Esophagus squamous epithelium (tissue), 5 donors: ENCODE measurements at places on chromosomes 5 and 9. TPM values are rescaled to one million over a fixed set of nuclear protein-coding genes. Genes with fewer than 3 reads are reported as not detected.

Gene ANKRD34B
- total RNA-seq, result not detected

Gene OTP
- not detected for total RNA-seq

Gene FAM174A
- 36.3 TPM for total RNA-seq

Gene ORM2
- not detected for total RNA-seq

Gene TMC1
- total RNA-seq, result 1.1 TPM

Gene ADAMTS2
- total RNA-seq, result 1.3 TPM

Gene STKLD1
- not detected for total RNA-seq

Gene CCDC192
- total RNA-seq, result not detected

Gene GPR151
- total RNA-seq, result not detected

- H3K36me3 ChIP-seq, result no peaks in the 10 kb centered on the region
- peaks cover 4% of the 10 kb centered on the region for H3K4me1 ChIP-seq
- H3K4me3 ChIP-seq, result no peak overlapping the region
Observed at GRCh38 chr5:142210864-142211412, 102.4 kb downstream of the NDFIP1 start.

DNA sequence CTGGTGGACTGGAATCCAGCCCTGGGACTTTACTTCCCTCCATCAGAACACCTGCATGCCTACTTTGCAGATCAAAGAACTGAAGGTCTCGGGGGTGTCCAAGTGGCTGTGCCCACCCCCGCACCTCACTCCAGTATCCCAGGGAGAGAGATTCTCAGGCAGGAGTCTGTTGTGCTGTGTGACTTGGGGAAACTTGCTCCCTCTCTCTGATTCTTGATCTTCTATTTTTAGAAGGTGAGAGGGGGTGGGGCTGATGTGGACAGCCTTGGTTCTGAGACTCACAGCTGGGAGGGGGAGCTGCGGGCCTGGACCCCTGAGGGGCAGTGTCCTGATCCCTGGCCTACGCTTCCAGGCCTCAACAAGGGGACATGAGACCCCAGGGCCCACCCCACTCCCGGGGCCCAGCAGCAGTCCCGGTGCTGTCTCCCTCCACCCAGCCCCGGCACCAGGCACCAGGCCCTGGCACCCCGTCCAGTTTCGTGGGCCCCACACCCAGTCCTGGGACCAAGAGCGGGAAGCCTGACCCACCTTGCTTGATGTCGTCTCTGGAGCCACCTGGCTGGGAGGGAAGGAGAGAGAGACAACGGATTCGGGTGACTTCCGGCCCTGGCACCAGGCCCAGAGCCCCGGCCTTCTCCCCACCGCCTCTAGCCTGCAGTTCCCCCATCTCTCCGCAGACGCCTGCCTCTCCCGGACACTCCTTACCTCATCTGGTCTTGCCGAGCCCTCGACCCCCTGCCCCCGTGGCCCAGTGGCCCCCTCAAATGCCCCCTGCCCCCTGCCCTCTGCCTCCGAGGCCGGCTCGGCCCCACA, 74.0 kb upstream of the SPTLC1 start:
- no peak overlapping the region for H3K27ac ChIP-seq
- DNase-seq, result no peak
- no peak overlapping the region for H3K4me3 ChIP-seq
- no peaks in the 10 kb centered on the region for H3K36me3 ChIP-seq
- no peaks in the 10 kb centered on the region for H3K4me1 ChIP-seq

DNA sequence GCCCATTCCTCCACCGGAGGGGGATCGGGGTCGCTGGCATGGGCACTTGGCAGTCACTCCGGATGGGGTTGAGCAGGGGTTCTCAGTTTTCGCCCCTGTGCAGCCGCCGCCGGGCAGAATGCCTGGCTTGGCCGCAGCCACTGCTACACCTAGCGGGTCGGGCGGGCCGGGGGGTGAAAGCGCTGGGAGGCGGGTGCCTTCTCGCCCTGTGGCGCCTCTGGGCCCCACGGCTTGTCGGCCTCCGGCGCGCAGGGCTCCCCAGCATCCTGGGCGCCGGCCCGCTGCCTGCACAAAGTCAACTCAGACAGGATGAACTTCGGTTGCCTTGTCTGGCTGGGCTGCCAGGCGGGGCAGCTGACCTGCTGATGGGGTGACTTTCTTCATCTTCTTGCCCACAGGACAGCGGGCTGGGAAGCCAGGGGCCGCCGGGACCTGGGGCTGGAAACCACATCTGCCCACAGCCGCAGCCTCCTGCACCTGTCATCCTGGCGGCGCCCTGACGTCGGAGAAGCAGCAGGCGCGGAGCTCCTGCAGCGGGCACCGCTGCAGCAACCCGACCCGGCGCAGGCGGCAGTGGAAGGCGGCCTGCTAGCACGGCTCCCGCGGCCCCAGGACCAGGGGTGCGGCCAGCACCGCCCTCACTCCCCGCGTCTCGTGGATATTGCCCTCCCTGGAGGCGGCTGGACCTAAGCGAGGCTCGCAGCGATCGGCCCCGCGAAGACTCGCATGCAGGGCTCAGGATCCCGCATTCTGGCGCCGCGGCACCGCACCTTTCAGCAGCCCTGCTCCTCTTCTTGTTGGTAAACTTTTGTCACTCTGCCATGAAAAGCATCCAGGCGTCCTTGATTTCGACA, 1.3 kb upstream of the ANKRD18A start:
- peaks cover 34% of the 10 kb centered on the region for H3K4me1 ChIP-seq
- peak overlapping the region; percentile 59 for H3K4me3 ChIP-seq
- H3K36me3 ChIP-seq, result no peaks in the 10 kb centered on the region
- no peak overlapping the region for H3K27ac ChIP-seq

DNA sequence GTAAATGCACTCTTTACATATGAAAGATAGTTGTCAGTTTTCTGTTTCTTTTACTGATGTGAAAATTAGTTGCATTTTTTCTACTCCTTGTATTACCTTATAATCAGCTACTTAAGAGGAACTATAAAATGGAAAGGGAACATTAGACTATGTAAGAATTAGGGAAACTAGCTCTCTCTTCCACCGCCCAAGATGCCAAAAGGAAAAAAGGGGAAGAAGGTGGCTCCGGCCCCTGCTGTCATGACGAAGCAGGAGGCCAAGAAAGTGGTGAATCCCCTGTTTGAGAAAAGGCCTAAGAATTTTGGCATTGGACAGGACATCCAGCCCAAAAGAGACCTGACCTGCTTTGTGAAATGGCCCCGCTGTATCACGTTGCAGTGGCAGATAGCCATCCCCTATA, 15.2 kb upstream of the HOMER1 start:
- no peak for DNase-seq
- no peak overlapping the region for H3K4me3 ChIP-seq
- no peak overlapping the region for H3K27ac ChIP-seq
- no peaks in the 10 kb centered on the region for H3K4me1 ChIP-seq

- peaks cover 100% of the 10 kb centered on the region for H3K27me3 ChIP-seq
- DNase-seq, result no peak
- H3K4me3 ChIP-seq, result no peak overlapping the region
Observed at GRCh38 chr5:154485096-154485491, 7.1 kb upstream of the HAND1 start.

DNA sequence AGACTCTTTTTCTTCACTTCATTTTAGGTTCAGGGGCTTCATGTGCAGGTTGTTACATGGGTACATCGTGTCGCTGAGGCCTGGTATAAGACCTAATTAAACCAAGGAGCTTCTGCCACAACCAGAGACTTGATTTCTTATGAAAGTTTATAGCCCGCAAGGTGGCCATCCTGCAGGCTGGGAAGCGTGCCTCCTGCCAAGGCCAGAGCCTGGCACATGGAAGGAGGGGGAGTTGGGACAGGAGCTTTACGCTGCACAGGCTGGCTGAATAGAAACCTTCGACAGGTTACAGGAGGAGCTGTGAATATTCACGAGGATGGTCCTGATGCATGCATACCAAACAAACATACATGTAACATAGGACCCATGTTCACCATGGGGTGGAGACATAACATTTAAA, 50.1 kb upstream of the SIMC1 start:
- no peak for DNase-seq
- no peaks in the 10 kb centered on the region for H3K27me3 ChIP-seq
- H3K4me1 ChIP-seq, result no peaks in the 10 kb centered on the region
- no peaks in the 10 kb centered on the region for H3K36me3 ChIP-seq

- H3K4me3 ChIP-seq, result no peak overlapping the region
- no peak for DNase-seq
- no peaks in the 10 kb centered on the region for H3K27me3 ChIP-seq
- H3K4me1 ChIP-seq, result peaks cover 34% of the 10 kb centered on the region
- H3K27ac ChIP-seq, result peak overlapping the region; percentile 77
Observed at GRCh38 chr9:33131790-33132772, 35.1 kb downstream of the B4GALT1 start.

DNA sequence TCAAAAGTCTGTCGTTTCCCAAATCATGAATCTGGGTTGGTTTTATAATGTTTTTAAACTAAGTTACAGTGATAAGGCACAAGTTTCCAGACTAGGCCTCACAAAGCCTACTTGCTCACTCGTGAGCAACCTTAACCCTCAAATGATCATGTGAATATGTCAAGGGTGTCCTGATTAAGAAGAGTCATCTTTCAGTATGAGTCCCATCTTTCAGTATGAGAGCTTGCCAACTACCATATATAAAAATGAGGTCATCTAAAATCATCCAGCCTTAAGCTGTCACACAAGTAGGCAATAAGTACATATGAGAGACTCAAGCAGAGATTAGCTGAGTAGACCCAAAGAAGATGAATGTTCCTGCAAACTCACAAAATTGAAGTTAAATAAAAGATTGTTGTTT, 668.4 kb upstream of the FAM174A start:
- no peak for DNase-seq
- H3K27me3 ChIP-seq, result no peaks in the 10 kb centered on the region
- no peak overlapping the region for H3K4me3 ChIP-seq
- H3K36me3 ChIP-seq, result no peaks in the 10 kb centered on the region
- no peak overlapping the region for H3K27ac ChIP-seq
- H3K4me1 ChIP-seq, result no peaks in the 10 kb centered on the region

GRCh38 chr9:103942200-103942599, 151.9 kb upstream of the SMC2 start:
- H3K27me3 ChIP-seq, result no peaks in the 10 kb centered on the region
- no peaks in the 10 kb centered on the region for H3K36me3 ChIP-seq
- no peak overlapping the region for H3K27ac ChIP-seq
- DNase-seq, result no peak

GRCh38 chr5:87404359-87404758, 8.4 kb downstream of the CCNH start:
- no peak overlapping the region for H3K4me3 ChIP-seq
- peaks cover 25% of the 10 kb centered on the region for H3K36me3 ChIP-seq
- H3K27me3 ChIP-seq, result no peaks in the 10 kb centered on the region
- DNase-seq, result no peak

GRCh38 chr9:18274693-18275092, 199.3 kb upstream of the ADAMTSL1 start:
- no peak overlapping the region for H3K4me3 ChIP-seq
- no peaks in the 10 kb centered on the region for H3K4me1 ChIP-seq
- DNase-seq, result no peak
- H3K36me3 ChIP-seq, result no peaks in the 10 kb centered on the region
- no peaks in the 10 kb centered on the region for H3K27me3 ChIP-seq

GRCh38 chr5:28473531-28474107, 1435.2 kb upstream of the CDH9 start:
- no peak overlapping the region for H3K27ac ChIP-seq
- DNase-seq, result no peak
- H3K4me3 ChIP-seq, result no peak overlapping the region
- H3K36me3 ChIP-seq, result no peaks in the 10 kb centered on the region

- no peaks in the 10 kb centered on the region for H3K27me3 ChIP-seq
- no peaks in the 10 kb centered on the region for H3K4me1 ChIP-seq
- H3K4me3 ChIP-seq, result no peak overlapping the region
- no peaks in the 10 kb centered on the region for H3K36me3 ChIP-seq
- DNase-seq, result no peak
- H3K27ac ChIP-seq, result no peak overlapping the region
Observed at GRCh38 chr9:69981686-69982445, 61.8 kb upstream of the MAMDC2 start.

DNA sequence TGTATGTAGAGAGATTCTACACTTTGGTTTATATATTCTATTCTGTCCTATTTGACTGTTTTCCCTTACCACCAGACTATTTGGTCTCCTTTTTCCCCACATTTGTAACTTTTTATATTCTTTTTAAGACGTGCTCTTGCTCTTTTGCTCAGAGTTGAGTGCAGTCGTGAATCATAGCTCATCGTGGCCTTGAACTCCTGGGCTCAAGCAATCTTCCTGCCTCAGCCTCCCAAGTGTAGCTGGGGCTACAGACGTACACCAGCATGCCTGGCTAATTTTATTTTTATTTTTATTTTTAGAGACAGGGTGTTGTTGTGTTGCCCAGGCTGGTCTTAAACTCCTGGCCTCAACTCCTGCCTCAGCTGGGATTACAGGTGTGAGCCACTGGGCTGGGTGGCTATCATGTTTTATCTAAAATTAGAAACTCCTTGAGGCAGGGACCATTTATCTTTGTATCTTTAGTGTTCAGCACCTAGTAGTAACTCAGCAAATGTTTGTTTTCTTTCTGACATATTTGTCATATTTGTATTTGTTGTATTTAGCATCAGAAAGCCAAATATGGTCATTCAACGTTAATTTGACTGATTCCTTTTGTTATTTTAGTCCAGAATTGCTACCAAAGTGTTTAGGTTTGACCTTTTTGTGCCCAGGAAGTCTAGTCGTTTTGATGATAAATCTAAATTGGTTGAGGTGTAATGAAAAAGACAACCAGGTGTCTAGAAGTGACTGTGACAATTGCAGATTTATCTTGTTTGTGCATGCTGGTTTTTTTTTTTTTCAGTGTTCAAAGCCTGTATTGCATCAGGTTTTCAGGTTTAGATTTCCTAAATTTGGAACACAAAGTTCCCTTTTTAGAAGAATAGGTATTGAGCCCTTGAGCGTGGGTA, 44.3 kb downstream of the ERBIN start:
- H3K4me1 ChIP-seq, result peaks cover 60% of the 10 kb centered on the region
- no peak overlapping the region for H3K27ac ChIP-seq
- no peaks in the 10 kb centered on the region for H3K36me3 ChIP-seq
- no peak for DNase-seq

- H3K27me3 ChIP-seq, result no peaks in the 10 kb centered on the region
- no peaks in the 10 kb centered on the region for H3K4me1 ChIP-seq
- H3K4me3 ChIP-seq, result no peak overlapping the region
- no peak overlapping the region for H3K27ac ChIP-seq
Observed at GRCh38 chr5:16992006-16992405, 55.9 kb upstream of the MYO10 start.

GRCh38 chr5:92309336-92309991, 926.3 kb upstream of the ARRDC3 start:
- DNase-seq, result no peak
- H3K4me3 ChIP-seq, result no peak overlapping the region
- H3K4me1 ChIP-seq, result no peaks in the 10 kb centered on the region
- no peak overlapping the region for H3K27ac ChIP-seq
- no peaks in the 10 kb centered on the region for H3K27me3 ChIP-seq

- no peak for DNase-seq
- H3K27ac ChIP-seq, result no peak overlapping the region
- no peaks in the 10 kb centered on the region for H3K4me1 ChIP-seq
- H3K27me3 ChIP-seq, result no peaks in the 10 kb centered on the region
- H3K4me3 ChIP-seq, result no peak overlapping the region
- no peaks in the 10 kb centered on the region for H3K36me3 ChIP-seq
Observed at GRCh38 chr5:170493028-170493820, 10.6 kb upstream of the KCNIP1 start.

DNA sequence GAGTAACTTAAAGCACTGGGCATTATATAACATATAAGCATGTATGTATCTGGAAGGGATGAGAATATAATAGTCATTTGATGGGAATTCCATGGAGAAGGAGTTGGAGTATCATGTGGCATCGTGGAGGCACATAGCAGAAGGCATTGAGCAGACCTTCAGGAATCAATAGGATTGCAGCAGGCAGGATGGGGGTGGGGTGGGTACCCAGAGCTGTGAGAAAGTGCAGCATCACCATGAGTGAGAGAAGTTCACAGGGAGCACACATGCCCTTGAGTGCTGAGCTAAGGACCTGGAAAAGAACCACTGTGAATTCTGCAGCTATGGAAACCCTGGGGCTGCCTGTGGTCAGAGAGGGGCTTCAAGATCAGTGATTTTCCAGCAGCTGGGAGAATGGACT, 57.3 kb downstream of the MED10 start:
- H3K4me1 ChIP-seq, result no peaks in the 10 kb centered on the region
- H3K36me3 ChIP-seq, result no peaks in the 10 kb centered on the region
- no peak for DNase-seq
- H3K4me3 ChIP-seq, result no peak overlapping the region
- H3K27ac ChIP-seq, result no peak overlapping the region
- H3K27me3 ChIP-seq, result no peaks in the 10 kb centered on the region
